ENCODE measurements at places on chromosomes 7 and 10. TPM values are rescaled to one million over a fixed set of nuclear protein-coding genes. Genes with fewer than 3 reads are reported as not detected.
A peak's percentile ranks its signal among the peaks of the same experiment; 100 is the strongest.

DNA sequence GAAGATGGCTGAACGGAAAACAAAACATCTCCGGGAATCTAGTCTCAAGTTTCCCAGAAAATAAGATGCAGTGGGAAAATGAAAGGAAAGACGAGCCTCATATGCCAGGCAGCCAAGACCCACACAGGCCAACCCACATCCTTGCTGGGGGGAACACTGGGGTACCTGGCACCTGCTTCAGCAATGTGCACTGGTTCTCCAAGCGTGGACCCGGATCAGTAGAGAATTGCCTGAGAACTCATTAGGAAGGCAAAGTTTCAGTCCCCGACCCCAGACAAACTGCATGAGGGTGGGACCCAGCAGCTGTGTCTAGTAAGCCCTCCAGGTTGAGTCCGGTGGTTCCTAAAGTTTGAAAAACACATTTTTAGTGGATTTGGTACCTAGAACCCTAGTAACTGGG is 18.4 kb downstream of the FAM53B start:
- no peak overlapping the region for H3K4me3 ChIP-seq
- no peaks in the 10 kb centered on the region for H3K27me3 ChIP-seq
- H3K27ac ChIP-seq, result no peak overlapping the region

Gene NT5C2
- total RNA-seq, result 47.1 TPM

Gene THNSL1
- total RNA-seq, result 5.6 TPM

DNA sequence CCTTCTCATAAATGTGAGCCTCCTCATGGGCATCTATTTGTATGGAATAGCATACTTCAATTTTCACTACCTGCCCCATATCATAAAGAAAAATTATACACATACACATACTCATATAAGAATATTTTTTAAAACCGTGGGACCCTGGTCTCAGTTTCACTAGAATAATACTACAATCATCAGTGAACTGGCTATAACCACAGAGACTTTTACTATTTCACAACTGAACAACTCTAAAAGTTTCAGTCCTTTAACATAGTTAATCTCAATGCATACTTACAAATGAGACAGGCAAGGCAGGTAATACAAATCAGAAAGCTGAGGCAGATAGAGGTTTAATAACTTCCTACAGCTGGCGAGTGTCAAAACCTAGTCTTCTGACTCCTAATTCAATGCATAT is 83.1 kb downstream of the LRRN3 start:
- no peak overlapping the region for H3K4me3 ChIP-seq
- H3K27ac ChIP-seq, result no peak overlapping the region
- no peak for DNase-seq
- H3K27me3 ChIP-seq, result no peaks in the 10 kb centered on the region
- H3K36me3 ChIP-seq, result no peaks in the 10 kb centered on the region

- DNase-seq, result no peak
- H3K36me3 ChIP-seq, result no peaks in the 10 kb centered on the region
- H3K27ac ChIP-seq, result no peak overlapping the region
- H3K4me1 ChIP-seq, result 0 out of 2 replicates have a peak, but pooled peaks cover 3% of the 10 kb centered on the region
Observed at GRCh38 chr10:48523212-48523819, 81.6 kb downstream of the ARHGAP22 start.

DNA sequence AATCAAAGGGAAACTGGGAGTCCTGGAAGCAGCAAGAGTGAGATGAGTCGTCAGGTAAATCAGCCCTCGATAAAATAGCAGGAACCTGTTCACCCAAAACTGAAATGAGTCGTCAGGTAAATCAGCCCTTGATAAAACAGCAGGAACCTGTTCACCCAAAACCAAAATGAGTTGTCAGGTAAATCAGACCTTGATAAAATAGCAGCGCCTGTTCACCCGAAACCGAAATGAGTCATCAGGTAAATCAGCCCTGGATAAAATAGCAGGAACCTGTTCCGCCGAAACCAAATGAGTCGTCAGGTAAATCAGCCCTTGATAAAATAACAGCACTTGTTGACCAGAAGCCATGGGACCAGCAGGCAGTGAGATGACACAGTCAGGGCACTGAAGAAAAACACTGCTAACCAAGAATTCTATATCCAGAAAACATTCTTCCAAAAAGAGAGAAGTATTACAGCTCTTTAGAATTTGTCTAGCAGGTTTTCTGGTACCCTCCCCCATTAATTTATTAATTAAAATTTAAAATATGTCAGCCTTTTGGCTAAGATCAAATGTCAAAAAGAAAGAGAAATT is 3.4 kb upstream of the CYP2E1 start:
- no peaks in the 10 kb centered on the region for H3K36me3 ChIP-seq
- DNase-seq, result peak; percentile 45

Gene GLI3
- not detected for total RNA-seq

GRCh38 chr10:129513312-129513711 is 46.3 kb downstream of the MGMT start:
- no peaks in the 10 kb centered on the region for H3K27me3 ChIP-seq
- DNase-seq, result no peak
- H3K36me3 ChIP-seq, result no peaks in the 10 kb centered on the region
- no peak overlapping the region for H3K4me3 ChIP-seq

DNA sequence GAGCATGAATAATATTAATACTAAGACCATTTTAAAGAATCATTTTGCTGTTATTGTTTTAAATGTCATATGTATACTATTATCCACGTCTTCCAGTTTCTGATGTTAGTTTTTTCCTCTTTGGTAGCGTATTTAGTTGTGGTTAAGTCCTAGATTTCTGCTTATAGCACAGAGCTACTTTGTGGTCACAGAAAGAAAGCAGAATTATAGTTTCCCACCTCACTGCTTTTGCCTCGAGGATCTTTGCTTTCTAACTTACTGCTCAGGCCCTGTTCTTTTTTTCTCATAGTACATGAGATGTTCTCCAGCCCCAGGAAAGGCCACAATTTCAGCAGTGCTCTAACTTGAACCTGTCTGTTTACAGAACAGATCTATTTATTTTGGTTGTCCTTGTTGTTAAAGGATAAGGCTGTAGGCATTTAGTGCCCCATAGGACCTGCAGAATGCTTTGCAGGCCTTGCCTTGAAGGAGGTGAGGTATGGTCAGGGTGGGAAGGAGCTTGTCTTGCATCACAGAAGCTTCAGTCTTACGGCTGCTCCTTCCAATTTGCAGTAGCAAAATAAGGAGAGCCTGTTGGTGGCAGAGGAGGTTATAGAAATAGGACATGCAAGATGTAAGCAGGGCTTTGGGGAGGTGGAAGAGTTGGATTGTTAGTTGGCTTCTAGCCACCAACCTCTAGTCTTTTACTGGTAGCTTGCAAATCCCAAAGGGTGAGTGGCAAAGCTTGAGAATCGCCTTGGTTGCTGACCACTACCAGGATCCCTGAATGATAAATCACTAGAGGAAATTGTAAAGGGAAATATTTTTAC is 129.1 kb downstream of the LRRC4 start:
- no peaks in the 10 kb centered on the region for H3K36me3 ChIP-seq
- no peak overlapping the region for H3K27ac ChIP-seq
- H3K27me3 ChIP-seq, result no peaks in the 10 kb centered on the region
- H3K4me3 ChIP-seq, result no peak overlapping the region

Gene TMEM270
- total RNA-seq, result 0.72 TPM

GRCh38 chr10:125147971-125148439 is 12.4 kb downstream of the CTBP2 start:
- no peak for DNase-seq
- no peak overlapping the region for H3K27ac ChIP-seq
- no peaks in the 10 kb centered on the region for H3K27me3 ChIP-seq
- no peaks in the 10 kb centered on the region for H3K4me1 ChIP-seq
- H3K4me3 ChIP-seq, result no peak overlapping the region

Gene CLEC2L
- total RNA-seq, result not detected

- H3K4me1 ChIP-seq, result no peaks in the 10 kb centered on the region
- no peaks in the 10 kb centered on the region for H3K36me3 ChIP-seq
- H3K27ac ChIP-seq, result no peak overlapping the region
- no peak for DNase-seq
- H3K4me3 ChIP-seq, result no peak overlapping the region
Observed at GRCh38 chr10:6461961-6462360, 118.1 kb downstream of the PRKCQ start.

Gene CACUL1
- total RNA-seq, result 62.5 TPM

- peaks cover 17% of the 10 kb centered on the region for H3K27me3 ChIP-seq
- no peaks in the 10 kb centered on the region for H3K4me1 ChIP-seq
- no peak for DNase-seq
- H3K4me3 ChIP-seq, result no peak overlapping the region
- H3K36me3 ChIP-seq, result no peaks in the 10 kb centered on the region
Observed at GRCh38 chr10:121734589-121735045, 136.4 kb upstream of the FGFR2 start.

DNA sequence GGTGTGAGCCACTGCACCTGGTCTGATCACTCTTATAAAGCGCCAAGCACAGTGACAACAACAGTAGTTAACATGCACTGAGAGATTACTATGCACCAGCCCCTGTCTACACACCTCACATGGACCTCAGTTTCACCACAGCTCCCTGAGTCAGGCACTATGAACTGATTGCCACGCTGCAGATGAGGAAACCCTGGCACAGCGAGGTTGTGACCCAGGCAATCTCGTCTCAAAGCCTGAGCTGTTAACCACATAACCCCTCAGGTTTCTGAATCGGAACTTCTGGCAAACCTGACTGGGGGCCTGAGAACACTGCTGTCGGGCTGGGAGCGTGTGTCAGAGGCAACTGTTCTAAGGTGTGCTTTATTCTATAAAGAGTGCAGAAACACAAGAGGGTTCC is 150.8 kb downstream of the RNF216 start:
- peaks cover 13% of the 10 kb centered on the region for H3K4me1 ChIP-seq
- H3K4me3 ChIP-seq, result no peak overlapping the region
- H3K27ac ChIP-seq, result peak overlapping the region; percentile 37
- DNase-seq, result no peak

Gene AASS
- 6.5 TPM for total RNA-seq

GRCh38 chr7:132536654-132537395 is 39.4 kb downstream of the PLXNA4 start:
- H3K4me3 ChIP-seq, result no peak overlapping the region
- no peak overlapping the region for H3K27ac ChIP-seq
- no peaks in the 10 kb centered on the region for H3K4me1 ChIP-seq
- DNase-seq, result no peak
- H3K36me3 ChIP-seq, result no peaks in the 10 kb centered on the region

DNA sequence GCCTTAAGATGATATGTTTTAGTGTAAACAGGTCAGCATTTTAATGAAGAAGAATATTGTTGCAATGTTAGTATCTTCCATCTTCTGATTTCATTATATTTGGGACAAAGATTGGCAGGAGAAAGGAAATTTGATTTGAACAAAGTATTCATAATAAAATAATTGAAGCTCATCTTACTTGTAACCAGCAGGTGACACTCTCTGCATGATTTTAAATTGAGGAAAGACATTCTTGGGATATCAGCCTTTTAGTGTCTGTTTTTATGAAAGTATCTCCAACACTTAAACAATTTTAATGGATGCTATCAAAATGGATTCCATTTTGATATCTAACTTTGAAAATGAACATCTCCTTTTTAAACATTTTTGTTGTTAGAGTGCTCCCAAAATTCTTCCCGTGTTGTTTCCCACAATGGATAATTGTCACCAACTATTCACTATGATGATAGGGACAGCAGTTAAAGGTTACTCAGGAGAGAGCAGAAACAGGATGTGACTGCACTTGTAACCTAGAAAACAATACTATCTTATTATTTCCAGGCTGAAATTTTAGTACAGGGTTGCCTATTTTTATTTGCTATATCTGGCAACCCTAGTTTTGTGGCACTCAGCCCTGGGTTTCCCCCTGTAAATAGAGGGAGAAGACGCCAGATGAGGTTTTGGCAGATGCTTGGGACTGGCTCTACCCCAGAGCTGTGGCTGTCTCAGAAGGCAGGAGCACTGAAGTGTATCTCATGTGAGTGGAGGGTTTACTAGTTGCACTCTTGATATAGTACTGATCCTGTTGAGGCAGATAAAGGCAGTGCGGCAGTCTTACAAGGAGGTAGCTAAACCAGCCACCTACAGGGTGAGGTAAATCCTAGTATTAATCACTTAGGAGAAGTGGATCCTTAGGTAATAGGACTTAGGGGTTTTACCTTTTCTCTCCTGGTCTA is 31.0 kb upstream of the ABCB4 start:
- H3K27me3 ChIP-seq, result no peaks in the 10 kb centered on the region
- H3K4me1 ChIP-seq, result no peaks in the 10 kb centered on the region
- H3K27ac ChIP-seq, result no peak overlapping the region
- no peaks in the 10 kb centered on the region for H3K36me3 ChIP-seq
- DNase-seq, result no peak
- no peak overlapping the region for H3K4me3 ChIP-seq

GRCh38 chr10:69453795-69454194 is 2.5 kb downstream of the TSPAN15 start:
- peak overlapping the region; percentile 81 for H3K4me3 ChIP-seq
- no peak for DNase-seq
- H3K27ac ChIP-seq, result no peak overlapping the region
- no peaks in the 10 kb centered on the region for H3K27me3 ChIP-seq

Gene SLC13A1
- not detected for total RNA-seq

DNA sequence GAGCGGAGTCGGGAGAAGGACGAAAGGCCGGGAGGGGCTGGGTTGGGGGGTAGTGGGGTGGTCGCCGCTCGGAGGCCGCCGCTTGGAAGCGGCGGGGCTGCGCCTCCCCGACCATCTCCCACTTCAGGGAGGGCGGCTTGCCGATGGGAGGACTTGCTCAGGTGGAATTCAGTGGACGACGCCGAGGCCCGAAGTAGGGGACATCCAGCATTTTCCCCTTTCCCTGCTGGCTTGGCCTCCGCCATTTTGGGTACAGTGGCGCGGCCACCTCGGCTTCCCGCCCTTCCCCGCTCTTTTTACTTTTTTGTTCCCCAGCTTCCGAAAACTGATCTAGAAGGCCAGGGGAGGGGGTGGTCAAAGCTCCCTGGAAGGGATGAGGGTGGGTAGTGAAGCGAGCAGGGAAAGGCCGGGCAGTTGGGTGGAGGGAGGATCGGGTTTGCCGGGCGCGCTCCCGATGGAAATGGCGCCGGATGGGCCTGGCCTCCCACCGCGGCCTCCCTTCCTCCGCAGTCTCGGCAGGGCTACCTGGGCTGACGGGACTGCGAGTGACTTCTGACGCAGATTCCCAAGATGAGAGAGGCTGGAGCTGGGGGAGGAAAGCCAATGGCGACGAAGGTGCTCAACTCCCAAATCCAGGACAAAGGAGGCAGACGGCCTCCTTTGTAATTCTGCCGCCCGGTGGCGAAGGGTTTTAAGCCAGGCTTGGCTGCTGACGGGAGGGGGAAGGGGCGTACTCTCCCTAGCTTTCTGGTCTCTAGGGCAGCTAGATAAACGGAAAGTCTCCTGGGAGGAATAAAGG is at the start of gene PBLD:
Gene PBLD, minus strand, starts transcription at position 670 of the 799 bp plus-strand sequence. CDS start 26,084 bp downstream, outside the sequence.
- H3K27ac ChIP-seq, result peak within 1 kb of the TSS; percentile 91
- H3K4me3 ChIP-seq, result peak within 1 kb of the TSS; percentile 78
- DNase-seq, result peak; percentile 64
- peaks cover 40% of the 10 kb centered on the region for H3K36me3 ChIP-seq
- peaks cover 51% of the 10 kb centered on the region for H3K4me1 ChIP-seq

- no peaks in the 10 kb centered on the region for H3K27me3 ChIP-seq
- H3K27ac ChIP-seq, result no peak overlapping the region
- no peaks in the 10 kb centered on the region for H3K4me1 ChIP-seq
- DNase-seq, result no peak
Observed at GRCh38 chr10:55820071-55820470, 541.0 kb downstream of the ZWINT start.

GRCh38 chr7:132993377-132994013 is 88.4 kb downstream of the CHCHD3 start:
- H3K27me3 ChIP-seq, result no peaks in the 10 kb centered on the region
- no peak overlapping the region for H3K4me3 ChIP-seq
- no peaks in the 10 kb centered on the region for H3K4me1 ChIP-seq
- H3K36me3 ChIP-seq, result no peaks in the 10 kb centered on the region
- no peak overlapping the region for H3K27ac ChIP-seq

Gene FGFBP3
- total RNA-seq, result 0.68 TPM
